Cortex of kidney (tissue), 1 donor: ENCODE measurements at places on chromosomes 2 and 18.

DNA sequence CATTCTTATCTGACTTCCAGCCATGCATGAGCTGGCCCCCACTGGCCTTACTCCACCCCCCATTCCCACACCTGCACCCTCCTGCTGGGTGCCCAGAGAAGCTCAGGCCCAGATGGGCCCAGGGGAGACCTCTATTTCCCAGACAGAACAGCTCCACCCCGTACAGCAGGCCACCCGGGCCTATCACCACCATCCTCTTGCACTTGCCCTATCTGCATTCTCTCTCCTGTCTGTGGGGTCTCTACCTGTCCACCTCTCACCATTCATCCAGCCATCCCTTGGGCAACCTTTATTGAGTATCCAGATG, 25.3 kb upstream of the TNS1 start:
- no peak for DNase-seq

- no peak for DNase-seq
Measured at GRCh38 chr2:242022550-242023290, 153.2 kb downstream of the RTP5 start.

GRCh38 chr2:9949992-9950520, 1.4 kb upstream of the GRHL1 start:
- DNase-seq = no peak

DNA sequence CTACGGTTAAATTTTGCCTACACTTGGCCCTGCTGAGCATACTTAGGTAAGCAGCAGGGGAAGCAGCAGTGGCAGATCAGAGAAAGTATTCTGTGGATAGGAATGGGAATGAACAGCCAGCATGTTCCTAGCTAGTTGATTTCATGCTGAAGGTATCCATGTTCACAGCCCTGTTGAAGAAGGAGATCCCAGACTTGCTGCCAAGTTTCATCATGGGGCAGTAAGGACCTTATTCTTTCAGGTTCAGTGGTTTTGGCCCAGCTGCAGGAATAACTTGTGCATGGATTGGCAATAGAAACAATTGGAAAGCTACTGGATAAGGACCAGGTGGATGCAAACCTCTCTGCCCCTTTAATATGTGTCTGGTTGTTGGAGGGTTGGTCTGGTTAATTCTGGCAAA, 98.2 kb upstream of the TMEM178A start:
- no peak for DNase-seq

DNA sequence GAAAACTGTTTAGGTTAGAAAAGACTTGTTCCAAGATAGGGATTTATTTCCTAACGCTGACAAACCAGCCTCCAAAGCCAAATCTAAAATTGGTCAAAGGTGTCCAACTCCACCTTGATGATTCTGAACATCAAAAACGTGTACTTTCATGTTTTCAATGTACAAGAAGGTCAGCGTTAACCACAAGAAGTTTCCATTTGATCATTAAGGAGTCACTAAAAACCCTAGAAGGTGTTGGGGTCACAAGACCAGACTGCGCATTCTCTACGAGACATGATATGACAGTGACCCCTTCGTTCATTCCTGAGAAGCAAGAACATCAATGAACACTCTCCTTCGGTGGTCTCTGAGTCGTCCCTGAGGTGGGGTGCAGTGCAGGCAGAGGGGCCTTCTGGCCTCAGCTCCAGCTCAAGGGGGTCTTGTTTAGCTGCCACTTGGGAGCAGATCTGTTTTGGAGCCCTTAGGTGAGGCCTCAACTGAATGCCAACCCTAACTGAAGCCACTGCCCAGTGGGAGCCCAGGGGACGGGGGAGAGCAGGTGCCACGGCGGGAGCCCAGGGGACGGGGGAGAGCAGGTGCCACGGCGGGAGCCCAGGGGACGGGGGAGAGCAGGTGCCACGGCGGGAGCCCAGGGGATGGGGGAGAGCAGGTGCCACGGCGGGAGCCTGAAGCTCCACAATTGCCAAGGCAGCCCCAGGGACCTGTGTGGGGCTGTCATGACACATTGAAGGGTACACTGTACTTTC, 55.2 kb downstream of the PARD6G start:
- no peak for DNase-seq

GRCh38 chr2:207371877-207372276, 157.9 kb upstream of the CREB1 start:
- no peak for DNase-seq

DNA sequence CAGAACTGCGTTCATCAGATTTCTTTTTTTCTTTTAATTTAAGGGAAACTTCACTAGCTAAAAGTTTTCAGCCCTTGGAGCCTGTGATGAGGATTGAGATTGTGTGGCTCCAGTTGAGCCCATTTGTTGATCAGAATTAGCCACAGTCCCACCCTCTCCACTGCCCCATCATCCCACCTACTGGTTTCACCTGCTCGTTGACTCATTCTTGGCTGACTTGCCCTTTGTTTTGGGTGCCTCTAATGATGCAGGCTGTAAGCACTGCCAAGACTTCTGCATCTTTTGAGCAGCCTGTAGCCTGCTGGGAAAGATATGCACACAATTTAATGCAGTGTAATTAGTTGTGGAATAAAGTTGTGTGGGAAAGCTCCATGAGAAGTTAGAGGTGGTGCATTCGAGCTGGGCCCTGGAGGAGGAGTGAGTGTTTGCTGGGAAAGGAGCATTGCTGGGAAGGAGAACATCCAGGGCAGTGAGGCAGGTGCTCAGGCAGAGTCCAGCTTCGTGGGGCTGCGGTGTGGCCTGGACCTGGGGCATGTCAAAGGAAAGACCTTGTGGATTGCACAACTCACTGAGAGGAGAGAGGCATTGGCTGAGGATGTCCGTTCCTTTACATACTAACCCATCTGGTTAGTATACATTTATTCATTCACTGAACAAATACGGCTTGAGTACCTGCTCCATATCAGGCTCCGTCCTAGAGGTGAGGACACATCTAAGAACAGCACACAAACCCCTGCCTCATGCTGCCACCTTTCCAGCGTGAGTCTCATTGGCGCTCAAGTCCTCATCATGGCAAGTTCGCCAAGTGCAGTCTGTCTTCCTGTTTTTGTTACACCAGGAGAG, 18.2 kb downstream of the ASPRV1 start:
- no peak for DNase-seq

DNA sequence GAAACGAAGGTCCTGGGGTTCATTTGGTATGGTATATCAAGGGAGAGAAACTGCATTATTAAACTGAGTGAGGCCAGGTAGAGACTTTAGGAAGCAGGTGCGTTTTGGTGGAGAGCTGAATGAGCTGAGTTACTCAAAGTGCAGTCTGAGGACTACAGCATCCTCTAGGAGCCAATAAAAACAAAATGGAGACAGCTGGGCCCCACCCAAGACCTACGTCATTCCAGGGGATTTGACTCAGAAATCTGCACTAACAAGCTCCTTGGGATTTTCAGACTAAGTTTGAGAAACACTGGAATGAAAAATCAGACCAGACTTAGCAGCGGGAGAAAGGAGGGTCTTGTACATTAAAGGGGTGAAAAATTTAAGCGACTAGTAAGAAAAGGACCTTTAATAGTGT, 131.5 kb downstream of the UXS1 start:
- DNase-seq = no peak

GRCh38 chr2:55844986-55845385, 78.6 kb downstream of the EFEMP1 start:
- no peak for DNase-seq

GRCh38 chr18:33014060-33014796, 241.4 kb upstream of the KLHL14 start:
- DNase-seq = no peak

DNA sequence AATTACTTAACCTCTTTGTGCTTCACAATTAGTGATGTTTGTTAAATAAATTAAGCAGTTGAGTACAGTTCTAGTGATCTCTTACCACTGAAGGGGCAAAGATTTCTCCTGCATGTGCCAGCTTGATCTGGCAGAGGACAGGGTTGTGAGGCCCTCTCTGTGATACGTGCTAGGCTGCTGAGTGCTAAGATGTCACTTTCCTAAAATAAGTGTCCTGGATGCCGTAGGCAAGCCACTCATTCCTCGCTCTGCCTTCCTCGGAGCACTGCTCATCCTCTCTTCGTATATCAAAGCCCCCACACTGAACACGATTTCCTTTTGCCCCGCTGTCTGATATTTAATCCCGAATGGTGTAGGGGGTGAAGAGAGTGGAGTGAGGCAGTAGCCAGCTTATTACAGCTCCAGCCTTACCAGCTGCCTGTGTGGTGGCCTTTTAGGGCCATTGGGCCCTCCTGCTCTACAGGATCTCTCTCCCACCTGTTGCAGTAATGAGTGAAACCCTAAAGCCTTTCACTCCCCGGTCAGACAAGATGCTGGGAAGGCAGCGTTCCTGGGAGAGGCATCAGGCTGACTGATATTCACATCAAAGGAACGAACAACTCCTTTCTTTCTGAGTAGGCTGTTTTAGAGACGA, 40.5 kb downstream of the PTPRM start:
- no peak for DNase-seq

- no peak for DNase-seq
Measured at GRCh38 chr2:30282081-30282480, 50.7 kb downstream of the LBH start.

DNA sequence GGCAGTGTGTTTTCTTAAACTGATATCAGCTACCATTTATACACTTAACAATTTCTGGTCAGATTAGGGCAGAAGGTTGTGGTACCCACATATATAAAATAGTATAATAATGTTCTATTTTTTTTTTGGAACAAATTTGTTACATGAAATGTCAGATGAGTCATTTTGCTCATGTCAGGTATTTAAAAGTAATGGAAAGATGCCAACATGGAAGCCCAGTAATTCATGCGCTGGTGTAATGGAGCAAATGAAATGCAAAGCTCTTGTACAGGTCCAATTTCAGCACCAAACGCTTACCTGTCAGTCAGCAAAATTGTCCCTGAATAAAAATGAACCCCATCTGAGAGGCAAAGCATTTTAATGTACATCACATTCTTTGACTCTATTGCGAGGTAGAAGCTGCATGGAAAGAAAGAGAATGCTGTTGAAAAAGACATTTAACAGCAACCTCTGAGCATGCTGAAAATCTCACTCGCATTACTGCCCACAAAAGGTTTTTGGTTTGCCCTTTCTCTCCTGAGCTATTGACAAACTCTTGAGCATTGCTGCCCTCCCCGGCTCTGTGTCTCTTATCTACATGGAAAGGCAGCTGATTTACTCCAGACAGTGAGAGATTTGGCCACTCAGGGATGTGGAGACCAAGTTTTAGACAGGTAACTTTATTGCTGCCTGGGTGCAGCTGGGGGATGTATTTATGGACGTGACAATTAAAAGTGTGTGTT, 217.5 kb downstream of the CAMKMT start:
- no peak for DNase-seq

- DNase-seq = no peak
Measured at GRCh38 chr2:95334916-95335641, 37.9 kb downstream of the KCNIP3 start.

- DNase-seq = no peak
Measured at GRCh38 chr2:181243319-181243718, 213.9 kb upstream of the ITGA4 start.

DNA sequence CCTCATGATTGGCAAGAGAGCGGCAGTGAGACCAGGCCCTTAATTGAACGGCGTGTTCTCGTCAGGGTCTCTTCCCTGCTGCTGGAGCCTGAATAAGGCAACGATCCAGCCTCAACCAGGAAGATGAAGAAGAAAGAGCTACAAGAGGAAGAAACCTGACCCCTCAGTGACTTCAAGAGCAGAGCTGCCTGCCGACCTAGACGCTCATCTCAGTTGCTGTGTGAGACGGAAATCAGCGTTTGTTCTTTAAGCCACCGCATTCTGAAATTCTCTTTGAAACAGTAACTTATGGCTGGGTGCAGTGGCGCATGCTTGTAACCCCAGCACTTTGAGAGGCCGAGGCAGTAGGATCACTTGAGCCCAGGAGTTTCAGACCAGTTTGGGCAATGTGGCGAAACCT, 29.6 kb upstream of the KCNG3 start:
- no peak for DNase-seq

DNA sequence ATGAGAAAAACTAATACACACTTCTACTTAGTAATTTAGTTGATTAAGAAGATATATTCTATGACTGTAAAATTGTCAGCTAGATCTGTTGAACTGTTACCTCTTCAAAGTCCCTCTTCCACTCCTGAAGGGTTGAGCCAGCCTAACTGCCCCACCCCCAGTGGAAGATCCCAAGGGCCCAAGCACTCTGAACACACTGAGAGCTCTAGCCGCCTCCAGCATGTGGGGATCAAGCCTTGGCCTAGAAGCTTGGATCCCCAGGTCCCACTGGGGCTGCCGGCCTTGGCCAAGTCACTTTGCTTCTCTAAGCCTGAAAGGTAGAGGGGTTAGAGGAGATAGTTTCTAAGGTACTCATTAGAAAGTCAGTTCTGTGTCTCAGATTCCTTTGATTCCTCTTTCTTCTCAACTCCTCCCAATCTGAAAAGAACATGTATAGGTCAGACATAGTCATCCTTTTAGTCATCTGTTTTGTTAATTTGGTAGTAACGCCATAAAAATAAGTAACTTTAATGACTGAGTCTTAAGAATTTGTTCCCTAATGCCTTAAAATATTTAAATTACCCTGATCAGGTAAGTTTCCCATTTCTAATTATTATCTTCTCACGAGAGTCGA, 5.6 kb downstream of the CPSF3 start:
- no peak for DNase-seq

GRCh38 chr18:21457179-21457535, 143.3 kb downstream of the ESCO1 start:
- no peak for DNase-seq

GRCh38 chr18:5369513-5369912, 74.0 kb upstream of the ZBTB14 start:
- DNase-seq = no peak

GRCh38 chr2:85750587-85751575, 2.9 kb upstream of the ATOH8 start:
- no peak for DNase-seq

DNA sequence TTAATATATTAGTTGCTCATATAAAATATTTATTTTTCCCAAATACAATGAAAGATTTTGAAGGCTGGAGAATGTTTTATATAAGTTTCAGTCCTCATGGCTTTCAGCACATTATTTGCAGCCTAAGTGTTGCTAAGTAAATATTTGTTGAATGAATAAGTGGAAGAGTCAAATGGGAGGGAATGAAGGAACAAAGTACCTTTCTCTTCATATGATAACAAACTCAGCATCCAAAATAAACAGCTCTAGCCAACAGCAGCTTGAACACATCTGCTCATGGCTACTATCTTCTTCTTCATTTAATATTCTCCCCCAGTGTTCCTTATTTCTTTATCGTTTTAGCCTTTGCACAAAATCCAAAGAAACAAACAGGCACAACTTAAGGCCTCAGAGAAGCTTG, 385.2 kb upstream of the PIK3C3 start:
- DNase-seq = no peak

DNA sequence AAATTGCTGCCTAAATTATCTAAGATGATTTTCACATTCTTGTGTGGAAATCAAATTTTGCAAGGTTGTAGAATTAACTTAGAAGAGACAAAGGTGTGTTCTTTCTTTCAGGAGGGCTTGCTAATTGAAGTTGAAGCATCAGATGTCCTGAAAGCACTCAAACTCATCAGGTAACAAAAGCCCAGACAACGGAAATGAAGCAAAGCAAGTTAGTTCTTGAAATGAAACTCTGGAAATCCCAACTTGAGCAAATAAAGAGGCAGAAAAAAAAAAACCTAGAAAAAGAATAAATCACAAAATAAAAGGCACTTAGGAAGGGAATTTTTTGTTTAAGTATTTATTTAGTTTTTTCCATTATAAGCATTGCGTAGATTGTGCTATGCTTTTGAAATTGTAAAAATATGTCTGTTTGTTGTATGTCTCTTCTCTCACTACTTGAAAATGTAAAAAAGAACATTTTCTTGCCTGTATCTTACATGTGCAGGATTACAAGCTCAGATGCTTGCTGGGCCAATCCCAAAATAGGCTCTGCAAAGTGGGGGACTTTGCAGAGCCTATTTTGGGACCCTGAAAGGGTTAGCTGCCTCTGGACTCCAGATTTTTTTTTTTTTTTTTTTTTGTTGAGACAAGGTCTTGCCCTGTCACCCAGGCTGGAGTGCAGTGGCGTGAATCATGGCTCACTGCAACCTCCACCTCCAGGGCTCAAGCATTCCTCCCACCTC, 46.7 kb downstream of the FAM161A start:
- no peak for DNase-seq
